ENCODE measurements at places on chromosomes 1 and 21.

DNA sequence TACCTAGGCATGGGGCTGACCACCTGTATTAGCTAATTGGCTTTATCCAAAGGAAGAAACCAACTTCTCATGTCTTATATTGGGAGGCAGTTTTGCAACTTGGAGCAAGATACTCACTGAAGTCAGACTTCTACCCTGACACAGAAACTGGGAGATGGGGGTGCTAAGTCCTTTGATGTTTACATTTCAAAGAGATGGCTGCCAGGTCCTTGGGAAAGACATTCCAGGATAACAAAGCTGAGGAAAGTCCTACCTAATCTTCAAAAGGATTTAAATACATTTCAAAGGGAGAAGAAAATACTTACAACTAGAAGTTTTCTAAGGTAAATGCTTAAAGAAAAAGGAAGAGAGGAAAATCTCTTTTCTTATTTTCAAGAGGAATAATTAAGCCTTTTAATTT lies 62.1 kb downstream of the FH start:
- DNase-seq: no peak

DNA sequence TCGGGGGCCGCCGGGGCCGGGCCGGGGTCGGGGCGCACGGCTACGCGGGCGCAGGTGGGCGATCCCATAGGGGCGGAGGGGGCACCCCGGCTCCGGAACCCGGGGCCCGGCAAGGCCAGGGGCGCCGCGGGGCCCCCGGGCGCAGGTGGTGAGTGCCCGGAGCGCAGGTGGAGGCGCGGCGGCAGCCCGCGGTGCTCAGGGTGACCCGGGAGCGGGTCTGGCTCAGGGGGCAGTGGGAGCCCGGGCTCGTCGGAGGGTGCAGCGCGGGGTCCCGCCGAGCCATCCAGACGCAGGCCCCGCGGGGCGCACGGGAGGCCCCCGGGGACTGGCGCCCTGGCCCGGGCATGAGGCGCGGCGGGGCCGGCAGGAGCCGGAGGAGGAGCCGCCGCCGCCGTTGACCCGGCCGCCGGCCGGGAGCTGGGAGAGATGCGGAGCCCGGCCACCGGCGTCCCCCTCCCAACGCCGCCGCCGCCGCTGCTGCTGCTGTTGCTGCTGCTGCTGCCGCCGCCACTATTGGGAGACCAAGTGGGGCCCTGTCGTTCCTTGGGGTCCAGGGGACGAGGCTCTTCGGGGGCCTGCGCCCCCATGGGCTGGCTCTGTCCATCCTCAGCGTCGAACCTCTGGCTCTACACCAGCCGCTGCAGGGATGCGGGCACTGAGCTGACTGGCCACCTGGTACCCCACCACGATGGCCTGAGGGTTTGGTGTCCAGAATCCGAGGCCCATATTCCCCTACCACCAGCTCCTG lies 489 bp downstream of the CELSR2 start:
- no peak for DNase-seq

DNA sequence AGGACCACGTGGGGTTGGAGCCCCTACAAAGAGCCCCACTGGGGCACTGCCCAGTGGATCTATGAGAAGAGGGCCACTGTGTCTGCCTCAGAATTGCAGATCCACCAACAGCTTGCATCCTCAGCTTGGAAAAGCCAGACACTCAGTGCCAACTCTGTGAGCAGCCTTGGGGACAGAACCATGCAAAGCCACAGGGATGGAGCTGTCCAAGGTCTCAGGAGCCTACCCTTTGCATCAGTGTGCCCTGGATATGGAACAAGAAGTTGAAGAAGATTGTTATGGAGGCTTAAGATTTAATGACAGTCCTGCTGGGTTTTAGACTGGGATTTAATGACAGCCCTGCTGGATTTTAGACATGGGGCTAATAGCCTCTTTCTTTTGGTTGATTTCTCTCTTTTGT lies 1670.9 kb downstream of the PLA2G4A start:
- DNase-seq: no peak

DNA sequence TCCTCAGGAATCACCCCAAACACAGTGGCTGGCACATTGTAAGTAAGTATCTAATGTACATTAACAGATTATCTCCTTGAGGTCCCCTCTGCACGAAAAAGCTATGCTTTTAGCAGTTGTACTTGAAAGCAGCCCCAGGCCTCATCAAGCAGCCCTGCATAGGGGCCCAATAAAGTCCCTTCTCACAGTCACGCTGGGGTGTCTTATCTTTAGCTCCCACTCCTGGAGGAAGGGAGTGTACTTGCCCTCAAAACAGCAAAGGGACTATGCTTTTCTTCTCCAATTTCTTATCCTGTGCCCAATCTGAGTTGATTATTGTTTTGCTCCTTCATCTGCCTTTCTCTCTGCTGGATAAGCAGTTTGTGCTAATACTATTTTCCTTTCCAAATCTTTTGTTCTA lies 168.8 kb upstream of the PLXNA2 start:
- no peak for DNase-seq

- DNase-seq: no peak
Observed at GRCh38 chr21:15275615-15276235, 210.9 kb upstream of the NRIP1 start.

GRCh38 chr1:67100833-67101232 lies 33.9 kb downstream of the C1orf141 start:
- DNase-seq: no peak

DNA sequence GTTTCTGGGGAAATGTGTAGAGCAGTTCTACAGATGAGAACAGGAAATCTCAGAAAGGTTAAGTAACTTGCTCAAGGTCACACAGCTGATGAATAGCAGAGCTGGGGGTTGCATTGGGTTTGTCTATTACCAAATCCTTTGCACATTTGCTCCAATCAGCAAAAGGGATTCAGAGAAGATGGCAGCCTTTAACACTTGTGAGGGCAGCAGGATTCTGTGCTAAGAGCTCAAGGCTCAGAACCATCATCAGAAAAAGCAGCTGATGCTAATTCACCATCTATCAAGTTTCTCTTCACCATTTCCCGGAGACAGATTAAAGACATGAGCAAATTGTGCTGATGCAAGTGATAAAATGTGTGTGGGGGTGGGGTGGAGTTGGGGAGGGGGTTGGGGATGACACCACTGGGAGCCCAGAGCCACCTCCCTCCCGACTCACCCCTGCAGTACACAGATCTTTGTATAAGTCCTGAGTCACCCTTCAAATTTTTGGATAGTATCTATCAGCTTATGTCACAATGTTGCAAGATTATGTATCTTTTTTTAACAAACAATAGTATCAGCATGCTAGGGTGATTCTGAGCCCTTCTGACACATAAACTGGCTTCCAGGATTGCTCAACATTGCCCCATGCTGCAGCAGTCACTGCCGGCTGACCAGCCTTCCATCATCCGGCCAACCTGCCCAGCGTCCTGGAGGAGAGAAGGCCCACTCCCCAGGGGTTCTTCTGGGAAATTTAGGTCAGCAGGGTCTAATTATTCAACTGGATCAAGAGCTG lies 2.8 kb upstream of the SPSB1 start:
- DNase-seq: peak; percentile 68

DNA sequence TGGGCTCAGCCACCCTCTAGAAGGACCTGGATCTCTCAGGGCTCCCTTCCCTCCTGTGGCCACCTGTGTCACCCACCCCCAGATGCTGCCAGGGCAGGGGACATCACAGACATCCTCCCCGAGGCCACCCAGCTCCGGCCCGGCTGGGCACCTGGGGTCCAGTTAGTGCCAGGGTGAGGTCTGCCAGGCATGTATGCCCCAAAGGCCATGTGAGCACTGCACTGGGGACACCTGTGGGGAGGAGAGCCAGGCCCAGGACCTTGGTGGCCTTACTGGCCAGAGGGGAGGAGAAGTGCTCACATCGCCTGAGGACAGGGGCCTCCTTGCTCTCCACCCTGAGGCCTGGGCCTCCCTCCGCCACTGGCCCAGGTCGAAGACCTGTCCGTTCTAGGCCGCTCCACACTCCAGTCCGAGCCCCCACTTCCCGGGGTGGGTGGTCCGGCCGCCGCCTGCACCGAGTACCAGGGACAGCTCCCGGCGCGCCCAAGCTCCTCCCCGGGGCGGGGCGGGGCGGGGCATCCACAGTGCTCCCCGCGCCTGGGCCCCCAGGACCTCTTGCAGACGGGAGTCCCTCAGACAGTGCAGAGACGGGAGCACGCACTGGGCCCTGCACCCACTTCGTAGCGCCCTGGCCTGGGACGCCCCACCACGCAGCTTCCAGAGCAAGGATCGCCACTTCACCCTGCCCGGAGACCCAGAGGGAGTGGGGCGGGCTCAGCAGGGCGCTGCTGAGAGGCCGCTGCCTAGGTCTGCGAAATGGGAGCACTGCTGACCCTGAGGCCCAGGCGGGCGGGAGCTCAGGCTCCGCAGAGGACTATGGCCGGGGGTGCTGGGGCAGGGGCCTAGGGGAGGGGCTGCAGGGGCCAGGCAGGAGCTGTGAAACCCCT lies 34.3 kb upstream of the CCDC27 start:
- no peak for DNase-seq

DNA sequence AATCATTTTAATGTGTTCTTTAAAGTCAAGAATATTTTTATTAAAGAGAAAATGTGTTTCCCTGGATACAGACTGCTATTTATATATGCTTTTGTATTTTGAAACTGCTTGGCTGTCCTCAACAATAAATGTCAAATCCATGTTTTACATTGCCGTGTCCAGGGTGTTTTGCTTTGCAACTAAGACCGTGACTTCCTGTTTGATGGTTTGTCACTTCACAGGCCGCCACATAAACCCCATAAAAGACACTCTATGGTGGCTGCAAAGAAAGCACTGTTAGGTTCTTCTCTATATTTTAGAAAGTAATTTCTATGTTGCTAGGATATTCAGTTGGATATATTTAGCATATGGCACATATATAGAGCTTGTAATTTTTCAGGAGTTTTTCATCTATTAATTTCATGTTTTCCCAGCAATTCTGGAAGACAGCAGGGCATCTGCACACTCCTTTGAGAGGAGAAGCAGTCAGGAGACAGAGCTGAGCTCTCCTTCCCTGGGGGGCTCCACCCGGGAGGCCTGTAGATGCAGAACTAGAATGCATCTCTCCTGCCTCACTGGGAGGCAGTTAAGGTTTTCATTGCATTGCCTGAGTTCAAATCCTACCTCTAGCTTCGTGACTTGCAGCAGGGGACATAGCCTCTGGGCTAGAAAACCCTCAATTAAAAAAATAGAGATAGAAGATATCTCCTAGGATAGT lies 33.1 kb downstream of the PRDM2 start:
- DNase-seq: no peak

DNA sequence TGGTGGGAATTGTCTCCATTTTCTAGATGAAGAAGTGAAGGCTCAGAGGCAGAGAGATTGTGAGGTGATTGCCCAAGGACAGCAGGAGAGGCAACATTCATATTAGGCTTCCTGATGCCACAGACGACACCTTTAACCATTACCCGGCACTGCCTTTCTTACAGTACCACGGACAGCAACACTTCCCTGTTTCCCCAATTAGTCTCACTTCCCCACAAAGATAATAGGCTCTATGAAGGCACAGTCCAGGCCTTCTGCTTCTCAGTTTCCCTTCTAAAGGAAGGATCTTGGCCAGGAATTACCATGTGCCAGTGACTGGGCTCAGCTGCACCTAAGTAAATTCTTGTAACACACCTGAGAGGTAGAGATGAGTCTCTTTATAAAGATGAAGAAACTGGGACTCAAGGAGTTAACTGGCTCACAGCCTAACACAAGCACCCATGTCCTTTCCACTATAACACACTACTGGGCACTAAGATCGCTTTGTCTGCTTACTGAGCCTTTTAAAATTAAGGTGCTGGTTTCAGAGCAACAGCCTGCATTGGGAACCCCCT lies 9.6 kb downstream of the IGSF9 start:
- DNase-seq: no peak

GRCh38 chr1:155307247-155307740 lies 1.4 kb upstream of the FDPS start:
- no peak for DNase-seq

- DNase-seq: no peak
Observed at GRCh38 chr1:21648791-21649190, 20.4 kb downstream of the RAP1GAP start.
